T-helper 17 cell (primary cell): ENCODE measurements at places on chromosomes 3 and 15.

DNA sequence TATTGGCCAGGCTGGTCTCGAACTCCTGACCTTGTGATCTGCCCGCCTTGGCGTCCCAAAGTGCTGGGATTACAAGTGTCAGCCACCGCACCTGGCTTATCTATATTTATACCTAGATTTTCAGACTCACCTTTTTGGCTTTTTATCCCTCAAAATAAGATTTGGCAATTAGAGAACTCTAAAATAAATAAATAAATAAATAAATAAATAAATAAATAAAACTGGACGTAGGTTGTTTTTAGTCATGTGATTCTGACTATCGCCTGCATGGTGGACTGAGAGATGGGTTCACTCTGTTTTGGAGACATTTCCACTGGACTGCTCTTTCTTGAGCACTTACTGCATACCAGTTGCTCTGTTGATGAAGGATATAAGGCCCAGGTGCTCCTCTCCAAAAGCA lies 46.2 kb upstream of the AKAP13 start:
- DNase-seq, result no peak

DNA sequence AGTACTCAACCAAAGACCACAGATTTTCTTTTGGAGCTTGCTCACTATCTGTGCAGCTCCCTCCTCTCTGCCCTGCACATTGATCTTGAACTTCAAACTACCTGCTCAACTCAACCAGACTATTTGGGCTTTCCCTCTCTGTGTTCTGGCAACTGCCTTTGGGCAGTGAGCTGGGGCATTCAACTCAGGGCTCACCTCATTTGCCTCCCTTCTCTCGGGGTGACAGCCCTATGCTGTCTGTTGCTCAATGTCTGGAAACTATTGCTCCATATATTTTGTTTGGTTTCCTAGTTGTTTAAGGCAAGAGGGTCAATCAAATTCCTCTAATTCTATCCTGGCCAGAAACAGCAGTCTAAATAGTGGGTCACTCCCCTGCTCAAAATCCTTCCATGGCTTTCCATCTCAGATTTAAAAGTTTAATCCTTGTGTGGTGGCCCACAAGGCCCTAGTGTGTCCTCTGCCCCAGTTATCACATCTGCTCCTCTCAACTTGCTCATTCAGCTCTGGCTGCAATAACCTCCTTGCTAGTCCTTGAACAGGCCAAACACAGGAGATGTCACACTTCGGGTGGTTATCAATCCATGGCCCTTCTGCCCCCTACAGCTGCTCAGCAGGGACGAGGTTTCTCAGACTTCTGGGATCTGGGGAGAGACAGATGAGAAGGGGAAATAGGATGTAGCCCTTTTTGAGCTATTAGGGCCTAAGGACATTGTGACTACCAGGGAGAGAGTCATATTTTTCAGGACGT lies 67.8 kb downstream of the SNRK start:
- no peak for DNase-seq

- DNase-seq, result no peak
Observed at GRCh38 chr3:38573556-38573955, 75.9 kb downstream of the SCN5A start.

DNA sequence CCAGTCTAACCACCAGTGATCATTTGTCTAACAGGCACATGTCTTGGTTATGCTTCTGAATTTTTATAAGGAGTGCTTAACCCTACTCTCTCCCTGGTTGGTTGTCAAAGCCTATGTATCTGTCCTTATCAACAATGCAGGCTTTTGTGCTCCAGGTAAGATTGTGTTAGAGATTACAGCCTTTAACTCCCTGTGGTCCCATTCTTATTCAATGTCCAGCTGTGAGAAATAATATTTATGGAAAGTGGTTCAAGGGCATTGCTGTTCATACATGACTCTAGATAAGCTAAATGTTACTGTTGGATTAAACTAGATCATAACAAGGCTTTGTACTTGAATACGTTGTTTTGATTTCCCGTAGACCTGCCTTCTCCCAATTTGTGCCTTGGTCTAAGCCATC lies 146.1 kb upstream of the TSC22D2 start:
- no peak for DNase-seq

- DNase-seq, result no peak
Observed at GRCh38 chr3:188239577-188239976, 85.6 kb downstream of the LPP start.

GRCh38 chr15:79432345-79433275 lies 474 bp downstream of the MINAR1 start:
- DNase-seq, result no peak

- no peak for DNase-seq
Observed at GRCh38 chr15:23411841-23412240, 35.2 kb downstream of the GOLGA6L2 start.

- no peak for DNase-seq
Observed at GRCh38 chr3:85251766-85252165, 293.0 kb downstream of the CADM2 start.

DNA sequence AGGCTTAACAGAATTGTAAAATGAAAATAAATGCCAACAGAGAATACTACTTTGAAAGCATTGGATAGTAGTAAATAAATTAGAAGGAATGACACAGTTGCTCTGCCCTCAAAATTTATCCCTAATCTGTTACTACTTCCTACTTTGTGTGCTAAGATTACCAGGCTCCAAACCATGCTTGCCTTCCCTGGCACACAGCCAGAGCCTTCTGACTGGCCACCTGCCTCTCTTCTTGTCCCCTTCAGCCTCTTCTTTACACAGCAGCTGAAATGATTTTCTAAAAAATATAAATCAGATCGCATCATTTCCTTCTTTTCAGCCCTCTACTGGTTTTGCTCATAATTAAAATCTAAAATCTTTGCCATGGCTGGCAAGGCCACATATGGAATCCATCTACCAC lies 334.1 kb downstream of the FHIT start:
- DNase-seq, result no peak

- DNase-seq, result no peak
Observed at GRCh38 chr3:143443851-143444331, 324.3 kb downstream of the CHST2 start.

GRCh38 chr15:35437157-35437556 lies 108.8 kb downstream of the DPH6 start:
- no peak for DNase-seq

DNA sequence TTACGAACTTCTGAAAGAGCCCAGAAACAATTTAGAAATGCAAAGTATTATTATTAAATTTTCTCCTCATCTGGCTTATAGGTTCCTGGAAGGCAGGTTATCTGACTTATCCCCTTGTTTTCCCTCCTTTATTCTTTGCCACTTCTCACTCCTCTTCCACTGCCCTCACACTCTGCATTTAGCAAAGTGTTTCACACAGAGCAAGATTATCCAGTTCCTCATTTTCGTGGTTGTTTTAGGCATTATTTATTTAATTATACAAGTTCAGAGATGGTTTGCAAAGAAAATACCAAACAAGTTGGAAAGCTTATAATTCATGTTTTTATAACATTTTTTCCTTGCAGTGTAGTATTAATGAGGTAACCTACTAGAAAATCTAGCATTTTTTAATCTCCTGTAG lies 544.9 kb downstream of the NSUN3 start:
- DNase-seq, result no peak

DNA sequence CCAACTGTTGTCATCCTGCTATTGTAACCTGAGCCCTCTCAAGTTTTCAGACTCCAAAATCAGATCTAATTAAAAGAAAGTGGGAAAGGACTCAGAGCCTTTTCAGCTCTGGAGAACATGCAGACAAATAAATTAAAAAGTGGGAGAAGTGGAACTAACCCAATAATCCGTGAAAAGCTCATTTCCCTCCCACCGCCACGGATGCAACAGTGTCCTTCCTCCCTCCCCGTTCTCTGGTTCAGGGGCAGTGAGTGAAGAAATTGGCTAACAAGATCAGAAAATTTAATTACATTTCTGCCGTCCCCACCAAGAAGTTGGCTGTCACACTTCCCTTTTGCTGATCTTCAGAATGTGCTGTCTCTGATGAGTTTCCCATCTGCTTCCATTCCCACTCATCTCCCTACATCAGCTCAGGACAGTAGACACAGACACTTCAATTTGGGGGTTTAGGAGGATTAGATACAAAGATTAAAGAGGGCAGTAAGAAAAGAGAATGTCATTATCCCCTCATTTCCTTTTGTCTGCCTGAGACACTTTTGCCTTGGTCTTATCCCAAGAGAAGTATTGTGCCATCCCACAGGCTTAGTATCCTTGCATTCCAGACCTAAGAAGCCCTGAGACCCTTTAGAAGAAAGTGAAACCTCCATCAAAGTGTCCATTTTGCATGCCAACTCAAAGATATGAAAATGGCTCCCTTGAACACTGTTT lies 335.7 kb upstream of the PPP2R3A start:
- DNase-seq, result no peak

DNA sequence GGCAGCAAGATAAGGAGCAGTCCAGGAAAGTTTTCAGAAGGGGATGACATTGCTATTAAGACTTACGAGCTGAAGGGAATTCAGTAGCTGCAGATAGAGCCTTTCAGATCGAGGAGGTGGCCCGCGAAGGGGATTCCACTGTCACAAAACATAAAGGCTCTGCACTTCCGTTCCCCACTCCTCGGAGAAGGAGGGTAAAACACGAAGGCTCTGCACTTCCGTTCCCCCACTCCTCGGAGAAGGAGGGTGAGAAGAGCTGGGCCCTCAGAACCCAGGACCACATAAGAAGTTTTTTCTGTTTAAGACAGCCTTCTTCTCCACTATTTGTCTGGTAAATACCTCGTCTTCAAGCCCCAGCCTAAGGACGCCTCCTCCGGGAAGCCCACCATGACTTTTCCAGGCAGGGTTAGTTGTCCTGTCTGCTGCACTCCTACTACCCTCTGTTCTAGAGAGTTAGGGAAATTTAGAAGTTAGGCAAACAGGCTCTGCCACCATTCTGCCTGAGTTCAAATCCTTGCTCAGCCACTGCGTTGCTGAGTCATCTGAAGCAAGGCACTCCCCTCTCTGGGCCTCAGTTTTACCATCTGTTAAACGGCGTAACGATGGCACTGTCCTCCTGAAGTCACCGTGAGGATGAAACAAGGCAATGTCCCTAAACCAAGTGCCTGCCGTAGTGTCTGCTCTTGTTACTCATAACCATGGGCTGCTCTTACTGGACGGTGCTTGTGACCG lies 134.1 kb upstream of the HES1 start:
- DNase-seq, result no peak

DNA sequence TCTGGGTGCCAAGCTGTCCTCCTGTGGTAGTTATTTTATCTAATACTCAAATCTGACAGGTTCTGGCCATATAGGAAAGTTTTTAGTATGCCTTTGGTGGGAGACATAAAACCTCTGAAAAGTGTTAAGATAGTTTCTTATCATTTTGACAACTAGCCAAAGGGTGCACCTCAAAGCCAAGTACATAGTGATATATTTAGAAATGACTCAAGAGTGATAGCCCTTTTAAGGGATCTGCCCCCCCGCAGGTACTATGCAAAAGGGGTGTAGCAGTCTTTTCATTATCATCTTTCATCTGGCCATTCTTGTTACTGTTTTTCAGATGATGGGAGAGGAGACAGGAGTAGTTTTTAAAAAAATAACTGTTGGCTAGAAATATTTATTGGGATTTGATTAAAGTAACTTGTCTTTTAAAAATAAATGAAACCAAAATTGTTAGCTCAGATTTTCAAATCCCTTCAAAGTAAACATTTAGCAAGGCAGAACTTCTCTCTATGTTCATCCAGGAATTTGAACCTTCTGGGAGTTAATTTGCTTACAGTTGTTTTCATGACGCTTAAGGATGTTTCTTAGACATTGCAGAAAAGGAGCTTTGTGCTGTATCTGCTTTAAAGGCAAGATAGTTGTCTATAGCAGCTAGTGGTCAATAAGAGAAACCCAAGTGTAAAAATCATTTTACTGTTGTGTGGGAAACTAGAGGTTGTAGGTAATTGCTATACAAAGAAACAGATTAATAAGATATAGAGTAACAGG lies 5.1 kb downstream of the PHLDB2 start:
- DNase-seq, result no peak

- DNase-seq, result no peak
Observed at GRCh38 chr3:116947809-116948208, 238.2 kb downstream of the TUSC7 start.

DNA sequence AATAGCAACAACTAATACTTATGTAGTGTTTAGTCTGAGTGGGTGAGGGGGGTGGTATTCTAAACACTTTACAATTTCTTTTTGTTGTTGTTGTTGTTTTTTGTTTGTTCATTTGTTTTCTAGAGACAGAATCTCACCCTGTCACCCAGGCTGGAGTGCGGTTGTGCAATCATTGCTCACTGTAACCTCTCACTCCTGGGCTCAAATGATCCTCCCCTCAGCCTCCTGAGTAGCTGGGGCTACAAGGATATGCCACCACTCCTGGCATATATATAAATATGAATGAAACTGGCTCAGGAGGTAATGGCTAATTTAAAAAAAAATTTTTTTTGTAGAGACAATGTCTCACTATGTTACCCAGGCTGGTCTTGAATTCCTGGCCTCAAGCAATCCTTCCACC lies 19.1 kb downstream of the SPSB4 start:
- DNase-seq, result no peak

DNA sequence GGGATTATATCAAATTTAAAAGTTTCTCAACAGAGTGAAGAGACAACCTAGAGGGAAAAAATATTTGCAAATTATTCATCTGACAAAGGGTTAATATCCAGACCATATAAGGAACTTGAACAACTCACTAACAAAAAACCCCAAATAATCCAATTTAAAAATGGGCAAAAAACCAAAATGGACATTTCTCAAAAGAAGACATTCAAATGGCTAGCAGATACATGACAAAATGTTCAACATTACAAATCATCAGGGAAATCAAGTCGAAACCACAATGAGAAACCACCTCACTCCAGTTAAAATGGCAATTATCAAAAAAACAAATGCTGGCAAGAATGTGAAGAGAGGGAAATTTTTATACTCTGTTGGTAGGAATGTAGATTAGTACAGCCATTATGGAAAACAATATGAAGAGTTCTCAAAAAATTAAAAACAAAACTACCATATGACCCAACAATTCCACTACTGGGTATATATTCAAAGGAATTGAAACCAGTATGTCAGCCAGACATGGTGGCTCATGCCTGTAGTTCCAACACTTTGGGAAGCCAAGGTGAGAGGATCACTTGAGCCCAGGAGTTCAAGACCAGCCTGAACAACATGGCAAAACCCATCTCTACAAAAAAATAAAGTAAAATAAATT lies 88.5 kb downstream of the CSNK1G1 start:
- DNase-seq, result no peak

DNA sequence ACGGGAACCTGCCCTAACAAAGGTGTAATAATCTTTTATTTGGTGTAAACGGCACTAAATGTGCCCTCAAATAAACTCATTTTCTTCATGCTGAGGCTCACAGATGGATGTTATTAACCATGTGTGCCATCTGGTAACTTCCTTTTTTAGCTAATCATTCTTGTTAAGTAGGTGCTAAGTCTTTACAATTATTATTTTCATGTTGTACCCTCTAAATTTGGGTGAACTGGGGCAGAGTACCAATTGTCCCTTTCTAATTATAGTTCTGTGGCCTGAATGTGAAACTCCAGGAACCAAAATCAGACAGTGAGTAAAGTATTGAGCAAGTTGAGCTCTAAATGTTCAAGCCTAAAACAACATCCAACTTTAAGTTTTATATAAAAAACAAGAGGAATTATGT lies 220.7 kb upstream of the CADM2 start:
- no peak for DNase-seq

- no peak for DNase-seq
Observed at GRCh38 chr15:68504681-68505170, 72.8 kb upstream of the ITGA11 start.

- no peak for DNase-seq
Observed at GRCh38 chr3:119160361-119160760, 13.0 kb upstream of the UPK1B start.

GRCh38 chr3:71964170-71964569 lies 179.2 kb upstream of the PROK2 start:
- DNase-seq, result no peak
